ENCODE measurements at places on chromosomes 16 and 17. TPM values are rescaled to one million over a fixed set of nuclear protein-coding genes. Genes with fewer than 3 reads are reported as not detected.

Gene GALK1
- total RNA-seq: 63.2 TPM

Gene ASGR1
- total RNA-seq: 1.1 TPM

Gene SLC35G6
- total RNA-seq: not detected

DNA sequence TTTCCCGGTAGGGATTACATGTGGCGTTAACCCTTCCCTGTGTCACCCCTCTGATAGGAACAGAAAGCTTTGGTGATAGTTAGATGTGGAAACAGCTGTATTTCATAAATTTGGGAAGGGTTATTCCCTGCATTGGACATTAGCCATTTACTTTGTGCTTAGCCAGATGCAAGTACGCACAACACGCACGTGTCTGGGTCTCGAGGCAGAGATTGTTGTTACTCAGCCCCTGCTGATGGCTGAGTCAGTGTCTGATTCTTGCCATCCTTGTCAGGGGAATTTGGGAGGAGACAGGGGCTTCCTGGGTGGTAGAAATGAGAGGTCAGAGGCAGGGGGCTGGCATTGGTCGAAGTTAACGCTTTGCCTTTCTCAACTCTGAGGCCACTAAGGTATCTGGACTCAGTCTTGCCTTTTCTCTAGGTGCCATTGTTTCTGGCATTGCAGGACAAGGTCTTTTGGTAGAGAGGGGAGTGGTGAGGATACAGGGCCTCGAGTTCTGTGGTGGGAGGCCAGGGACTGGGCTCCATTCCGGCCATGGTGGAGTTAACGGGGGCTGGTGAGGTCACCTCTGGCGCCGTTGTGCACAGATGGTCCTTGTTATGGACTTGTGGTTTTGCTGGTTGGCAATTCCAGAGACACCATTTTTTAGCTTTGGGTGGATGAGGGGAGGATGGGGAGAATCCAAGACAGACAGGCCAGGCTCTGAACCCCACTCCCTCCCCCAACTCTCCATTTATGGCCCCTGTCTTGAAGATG, 8.2 kb downstream of the MMP2 start:
- no peak for DNase-seq

GRCh38 chr16:51651061-51651466, 500.0 kb upstream of the SALL1 start:
- no peak for DNase-seq

DNA sequence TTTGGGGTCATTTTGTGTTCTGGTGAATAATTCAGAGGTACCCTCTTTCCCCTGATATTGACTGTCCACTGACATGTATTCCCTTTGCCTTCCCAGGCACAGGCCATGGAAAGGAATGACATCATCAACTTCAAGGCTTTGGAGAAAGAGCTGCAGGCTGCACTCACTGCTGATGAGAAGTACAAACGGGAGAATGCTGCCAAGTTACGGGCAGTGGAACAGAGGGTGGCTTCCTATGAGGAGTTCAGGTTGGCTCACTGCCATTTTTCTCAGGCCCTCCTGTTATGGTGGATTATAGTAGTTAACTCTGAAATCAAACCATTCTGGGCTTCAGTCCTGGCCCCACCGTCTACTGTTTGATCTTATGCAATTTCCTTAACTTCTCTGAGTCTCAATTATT, 1.6 kb upstream of the EFTUD2 start:
- DNase-seq: no peak
